Glutamatergic neuron (in vitro differentiated cells): ENCODE measurements at places on chromosomes 16 and 17.

DNA sequence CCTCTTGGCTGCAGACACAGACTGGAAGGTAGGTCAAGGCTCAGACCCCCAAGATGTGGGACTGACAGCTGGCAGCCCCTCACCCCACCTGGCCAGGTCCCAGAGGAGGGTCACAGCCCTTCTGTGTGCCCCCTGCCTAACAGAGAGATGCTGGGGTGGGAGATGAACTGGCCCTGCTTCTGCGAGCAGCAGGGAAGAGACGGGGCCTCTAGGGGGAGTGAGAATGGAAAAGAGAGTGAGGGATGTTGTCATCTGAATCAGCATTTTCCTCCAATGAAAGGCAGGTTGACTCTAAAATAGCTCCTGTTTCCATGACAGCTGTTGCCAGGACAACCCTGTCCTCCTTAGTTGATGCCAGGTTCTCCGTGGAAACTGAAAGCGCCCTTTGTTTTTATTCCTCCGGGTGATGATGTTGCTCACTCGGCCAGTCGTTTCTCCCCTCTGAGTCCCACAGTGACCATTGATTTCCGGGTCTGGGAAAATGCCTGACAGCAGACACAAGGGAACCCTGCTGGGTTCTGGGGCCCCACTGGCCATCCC, 4.9 kb upstream of the NDRG4 start:
- peaks cover 11% of the 10 kb centered on the region for H3K27me3 ChIP-seq
- DNase-seq: peak; percentile 87
- H3K27ac ChIP-seq: peak overlapping the region; percentile 100
- no peaks in the 10 kb centered on the region for H3K36me3 ChIP-seq
- peak overlapping the region; percentile 91 for H3K4me3 ChIP-seq

- no peak overlapping the region for H3K4me3 ChIP-seq
- DNase-seq: peak; percentile 53
- peaks cover 10% of the 10 kb centered on the region for H3K27me3 ChIP-seq
- peaks cover 19% of the 10 kb centered on the region for H3K4me1 ChIP-seq
- H3K36me3 ChIP-seq: no peaks in the 10 kb centered on the region
- no peak overlapping the region for H3K27ac ChIP-seq
These were observed 292 bp downstream of the WSCD1 start for GRCh38 chr17:6070430-6070912.

DNA sequence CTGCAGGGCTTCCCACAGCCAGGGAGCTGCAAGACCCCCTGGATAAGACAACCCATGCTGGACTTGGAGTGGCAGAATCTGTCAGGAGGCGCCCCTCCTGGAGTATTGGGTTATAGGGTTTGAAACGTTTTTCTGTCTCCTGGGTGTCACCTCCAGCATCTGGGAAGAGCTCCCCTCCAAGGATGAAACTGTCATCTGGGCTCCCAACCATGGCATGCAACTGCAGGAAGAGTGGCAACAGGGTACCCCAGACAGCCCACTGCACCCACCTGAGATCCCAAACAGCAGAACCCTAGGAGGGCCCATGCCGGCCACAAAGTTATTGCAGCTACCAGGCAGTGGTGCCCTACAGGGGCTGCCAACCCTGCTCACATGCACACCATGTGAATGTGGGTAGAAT, 636 bp upstream of the GSG1L start:
- DNase-seq: no peak
- no peak overlapping the region for H3K27ac ChIP-seq
- H3K36me3 ChIP-seq: no peaks in the 10 kb centered on the region
- peaks cover 24% of the 10 kb centered on the region for H3K27me3 ChIP-seq

DNA sequence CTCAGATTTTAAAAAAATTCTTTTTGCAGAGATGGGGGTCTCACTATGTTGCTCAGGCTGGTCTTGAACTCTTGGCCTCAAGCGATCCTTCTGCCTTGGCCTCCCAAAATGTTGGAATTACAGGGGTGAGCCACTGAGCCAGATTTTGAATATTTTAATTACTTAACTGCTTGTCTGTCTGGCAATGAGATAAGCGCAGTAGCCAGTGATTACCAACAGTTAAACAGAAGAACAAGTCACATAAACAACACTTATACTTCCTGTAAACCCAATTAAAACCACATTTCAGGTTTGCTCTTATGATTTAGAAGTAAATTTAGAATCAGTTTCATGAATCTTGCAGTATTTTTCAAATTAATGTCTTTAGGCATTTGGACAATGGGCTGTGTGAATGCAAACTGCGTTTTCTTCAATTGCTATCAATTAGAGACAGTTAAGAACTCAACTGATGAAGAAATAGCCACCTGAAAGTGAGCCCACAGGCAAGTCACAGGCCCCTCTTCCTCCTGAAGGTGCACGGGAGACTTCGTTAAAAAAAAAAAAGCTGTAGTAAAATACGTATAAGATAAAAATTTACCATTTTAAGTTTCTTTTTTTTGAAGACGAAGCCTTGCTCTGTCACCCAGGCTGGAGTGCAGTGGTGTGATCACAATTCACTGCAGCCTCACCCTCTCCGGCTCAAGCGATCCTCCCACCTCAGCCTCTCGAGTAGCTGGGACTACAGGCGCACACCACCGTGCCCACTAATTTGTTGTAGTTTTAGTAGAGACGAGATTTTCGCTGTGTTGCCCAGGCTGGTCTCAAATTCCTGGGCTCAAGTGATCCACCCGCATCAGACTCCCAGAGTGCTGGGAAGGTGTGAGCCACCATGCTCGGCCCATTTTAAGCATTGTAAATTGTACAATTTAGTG, 73.0 kb downstream of the PITPNC1 start:
- H3K4me1 ChIP-seq: peaks cover 2% of the 10 kb centered on the region
- DNase-seq: no peak
- no peak overlapping the region for H3K4me3 ChIP-seq
- H3K27me3 ChIP-seq: no peaks in the 10 kb centered on the region
- no peaks in the 10 kb centered on the region for H3K36me3 ChIP-seq
- H3K27ac ChIP-seq: no peak overlapping the region

DNA sequence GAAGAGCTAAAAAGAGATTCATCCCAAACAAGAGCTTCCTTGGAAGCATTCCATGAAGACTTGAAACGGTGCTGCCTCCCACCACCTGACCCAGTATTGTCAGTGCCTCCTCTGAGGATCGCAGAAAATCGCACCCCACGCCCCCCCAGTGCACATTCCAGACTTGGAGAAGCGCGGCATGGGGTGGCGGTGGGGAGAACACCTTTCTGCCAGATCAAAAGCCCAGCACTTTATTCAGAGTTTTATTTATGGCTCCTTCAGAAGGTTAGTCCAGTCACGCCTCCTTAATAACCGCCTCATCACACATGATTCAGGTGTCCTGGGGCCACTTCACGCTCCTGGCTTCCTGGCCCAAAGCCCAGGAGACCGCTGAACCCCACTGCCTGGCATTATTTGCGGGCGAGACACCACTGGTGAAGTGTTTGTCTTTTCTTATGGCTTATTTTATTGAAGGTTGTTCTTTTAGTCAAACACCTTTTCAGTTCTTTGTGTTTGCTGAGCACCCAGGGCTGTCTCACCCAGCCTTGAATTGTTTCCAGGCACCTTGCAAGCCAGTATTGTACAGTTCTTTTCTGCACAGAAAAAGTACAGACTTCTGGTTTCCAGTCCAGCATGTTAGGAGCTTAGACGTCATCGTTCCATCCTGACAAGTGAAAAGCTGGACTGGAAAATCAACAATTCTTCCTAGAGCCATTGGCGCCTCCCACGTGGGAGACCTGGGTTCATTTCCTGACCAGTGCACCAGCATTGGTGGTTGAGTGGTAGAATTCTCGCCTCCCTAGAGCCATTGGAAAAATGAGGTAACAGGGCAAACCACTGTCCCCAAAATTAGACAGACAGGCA, 79.6 kb upstream of the CACNG5 start:
- H3K36me3 ChIP-seq: peaks cover 2% of the 10 kb centered on the region
- H3K4me1 ChIP-seq: peaks cover 26% of the 10 kb centered on the region
- H3K27me3 ChIP-seq: peaks cover 7% of the 10 kb centered on the region
- no peak for DNase-seq

GRCh38 chr16:17343028-17343427, 127.7 kb downstream of the XYLT1 start:
- peaks cover 6% of the 10 kb centered on the region for H3K4me1 ChIP-seq
- H3K27ac ChIP-seq: no peak overlapping the region
- peaks cover 6% of the 10 kb centered on the region for H3K27me3 ChIP-seq
- no peak for DNase-seq

GRCh38 chr16:80440667-80441066, 100.1 kb upstream of the DYNLRB2 start:
- no peaks in the 10 kb centered on the region for H3K27me3 ChIP-seq
- no peaks in the 10 kb centered on the region for H3K36me3 ChIP-seq
- H3K27ac ChIP-seq: no peak overlapping the region
- no peak for DNase-seq
- H3K4me3 ChIP-seq: no peak overlapping the region

GRCh38 chr16:10738231-10739077, 5.2 kb upstream of the NUBP1 start:
- no peaks in the 10 kb centered on the region for H3K36me3 ChIP-seq
- H3K4me3 ChIP-seq: no peak overlapping the region
- H3K27me3 ChIP-seq: peaks cover 5% of the 10 kb centered on the region
- H3K4me1 ChIP-seq: peaks cover 5% of the 10 kb centered on the region

DNA sequence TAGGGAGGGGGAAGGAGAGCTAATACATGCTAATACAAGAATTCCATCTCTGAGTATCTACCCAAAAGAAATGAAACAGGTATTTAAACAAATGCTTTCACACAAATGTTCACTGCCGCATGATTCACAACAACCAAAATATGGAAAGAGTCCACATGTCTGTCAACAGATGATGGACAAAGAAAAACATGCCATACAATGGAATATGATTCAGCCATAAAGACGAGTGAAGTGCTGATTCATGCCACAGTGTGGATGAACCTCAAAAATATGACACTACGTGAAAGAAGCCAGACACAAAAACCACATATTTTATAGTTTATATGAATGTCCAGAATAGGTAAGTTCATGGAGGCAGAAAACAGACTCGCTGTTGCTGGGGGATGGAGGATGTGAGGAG, 321.4 kb downstream of the FOXL1 start:
- no peaks in the 10 kb centered on the region for H3K4me1 ChIP-seq
- H3K36me3 ChIP-seq: peaks cover 5% of the 10 kb centered on the region
- peaks cover 7% of the 10 kb centered on the region for H3K27me3 ChIP-seq
- DNase-seq: no peak
- no peak overlapping the region for H3K4me3 ChIP-seq

DNA sequence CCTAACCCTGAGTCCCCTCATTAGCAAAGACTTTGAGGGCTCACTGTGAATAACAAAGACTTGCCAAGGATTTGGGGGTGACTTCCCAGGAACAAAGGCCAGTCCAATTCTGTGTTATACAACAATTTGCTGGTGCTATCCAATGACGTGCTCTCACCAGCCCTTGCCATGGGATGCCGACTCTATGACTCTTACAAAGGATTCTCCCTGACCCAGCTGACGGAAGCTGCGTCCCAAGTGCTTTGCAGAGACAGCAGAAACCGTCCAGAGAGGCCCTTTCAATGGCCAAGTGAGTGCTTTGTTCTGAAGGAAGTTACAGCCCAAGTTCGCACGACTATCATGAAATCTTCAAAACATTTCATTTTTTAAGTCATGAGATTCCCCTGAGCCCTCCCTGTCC, 345.3 kb upstream of the TNRC6C start:
- H3K27me3 ChIP-seq: peaks cover 2% of the 10 kb centered on the region
- H3K4me1 ChIP-seq: peaks cover 8% of the 10 kb centered on the region
- no peak for DNase-seq
- peaks cover 8% of the 10 kb centered on the region for H3K36me3 ChIP-seq

GRCh38 chr16:56327071-56327928, 98.0 kb downstream of the AMFR start:
- H3K4me1 ChIP-seq: peaks cover 27% of the 10 kb centered on the region
- no peak overlapping the region for H3K4me3 ChIP-seq
- no peak for DNase-seq

GRCh38 chr17:56739376-56739775, 94.3 kb downstream of the C17orf67 start:
- H3K27ac ChIP-seq: no peak overlapping the region
- peaks cover 1% of the 10 kb centered on the region for H3K27me3 ChIP-seq
- H3K4me3 ChIP-seq: no peak overlapping the region

DNA sequence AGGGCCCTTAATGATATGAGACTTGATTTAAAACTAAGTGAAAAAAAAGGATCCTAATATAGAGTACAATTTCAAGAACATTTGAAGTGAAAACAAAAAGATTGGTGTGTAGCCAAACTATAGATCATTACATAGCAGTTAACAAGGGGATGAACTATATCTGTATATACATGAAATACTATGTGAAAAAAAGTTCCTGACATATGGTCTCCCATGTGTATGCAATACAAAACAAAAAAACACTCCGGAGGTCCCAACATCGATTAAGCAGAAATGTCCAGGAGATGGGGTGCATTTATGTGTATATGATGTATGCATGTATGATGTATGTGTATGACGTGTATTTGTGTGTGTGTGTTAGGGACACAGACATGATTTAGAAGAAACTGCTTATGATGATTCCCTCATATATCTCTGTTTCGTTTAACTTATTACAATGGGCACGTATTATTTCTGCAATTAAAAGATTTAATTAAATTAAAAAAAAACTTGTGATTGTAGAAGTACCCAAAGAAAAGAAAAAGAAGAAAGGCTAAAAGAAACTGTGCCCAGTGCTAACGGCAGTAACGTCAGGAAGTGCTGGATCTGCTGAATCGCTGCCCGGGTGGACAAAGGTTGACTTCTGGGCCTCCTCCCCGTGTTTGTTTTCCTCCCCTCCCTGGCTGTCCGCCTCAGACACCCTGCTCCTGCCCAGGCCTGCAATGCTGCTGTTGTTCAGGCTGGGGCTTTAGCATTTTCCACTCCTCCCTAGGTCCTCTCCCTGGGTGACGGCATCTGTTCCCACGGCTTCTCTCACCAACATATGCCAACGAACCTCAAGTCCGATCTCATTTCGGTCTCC, 36.9 kb downstream of the TBX4 start:
- H3K4me3 ChIP-seq: peak overlapping the region; percentile 32
- H3K27me3 ChIP-seq: peaks cover 3% of the 10 kb centered on the region
- no peaks in the 10 kb centered on the region for H3K36me3 ChIP-seq
- DNase-seq: no peak

DNA sequence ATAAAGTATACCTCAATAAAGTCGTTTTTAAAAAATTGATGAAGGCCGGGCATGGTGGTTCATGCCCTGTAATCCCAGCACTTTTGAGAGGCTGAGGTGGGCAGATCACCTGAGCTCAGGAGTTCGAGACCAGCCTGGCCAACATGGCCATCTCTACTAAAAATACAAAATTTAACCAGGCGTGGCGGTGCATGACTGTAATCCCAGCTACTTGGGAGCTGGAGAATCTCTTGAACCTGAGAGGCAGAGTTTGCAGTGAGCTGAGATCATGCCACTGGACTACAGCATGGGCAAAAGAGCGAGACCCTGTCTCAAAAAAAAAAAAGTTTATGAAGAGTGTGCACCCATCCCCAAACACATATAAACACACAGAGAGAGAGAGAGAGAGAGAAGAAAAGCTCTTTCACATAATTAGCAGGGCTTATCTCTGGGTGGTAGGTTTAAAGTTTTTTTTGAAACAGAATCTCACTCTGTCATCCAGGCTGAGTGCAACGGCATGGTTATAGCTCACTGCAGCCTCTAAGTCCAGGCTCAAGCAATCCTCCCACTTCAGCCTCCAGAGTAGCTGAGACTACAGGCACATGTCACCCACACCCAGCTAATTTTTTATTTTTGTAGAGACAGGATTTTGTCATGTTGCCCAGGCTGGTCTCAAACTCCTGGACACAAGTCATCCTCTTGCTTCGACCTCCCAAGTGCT, 3.0 kb downstream of the SREBF1 start:
- no peak overlapping the region for H3K27ac ChIP-seq
- no peak for DNase-seq
- peak overlapping the region; percentile 95 for H3K4me3 ChIP-seq

GRCh38 chr17:27959382-27959709, 66.2 kb upstream of the LYRM9 start:
- DNase-seq: no peak
- H3K4me3 ChIP-seq: no peak overlapping the region
- peaks cover 2% of the 10 kb centered on the region for H3K27me3 ChIP-seq
- no peaks in the 10 kb centered on the region for H3K4me1 ChIP-seq
- H3K27ac ChIP-seq: no peak overlapping the region
- H3K36me3 ChIP-seq: no peaks in the 10 kb centered on the region
